Immature natural killer cell (primary cell): ENCODE measurements at places on chromosomes 7 and 10. TPM values are rescaled to one million over a fixed set of nuclear protein-coding genes. Genes with fewer than 3 reads are reported as not detected.

DNA sequence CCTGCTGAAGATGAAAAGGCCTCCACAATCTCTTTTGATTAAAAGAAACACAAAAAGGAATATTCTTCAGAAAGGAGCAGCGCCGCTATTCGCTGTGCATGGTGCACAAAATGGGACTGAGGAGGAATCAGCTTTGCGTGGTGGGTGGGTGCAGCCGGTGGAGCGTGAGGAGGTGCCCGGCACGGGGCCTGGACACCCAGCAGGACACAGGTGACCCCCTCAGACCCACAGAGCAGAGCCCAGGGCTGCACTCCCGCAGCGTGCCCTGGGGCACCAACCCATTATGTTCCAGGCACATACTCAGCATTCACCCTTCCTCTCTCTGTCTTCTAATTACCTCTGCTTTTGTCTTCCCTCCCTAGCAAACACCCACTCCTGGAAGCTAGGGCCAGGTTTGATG is 238.0 kb upstream of the PPP2R2D start:
- H3K4me1 ChIP-seq = no peaks in the 10 kb centered on the region
- H3K36me3 ChIP-seq = no peaks in the 10 kb centered on the region
- no peak overlapping the region for H3K27ac ChIP-seq
- H3K27me3 ChIP-seq = peaks cover 7% of the 10 kb centered on the region

DNA sequence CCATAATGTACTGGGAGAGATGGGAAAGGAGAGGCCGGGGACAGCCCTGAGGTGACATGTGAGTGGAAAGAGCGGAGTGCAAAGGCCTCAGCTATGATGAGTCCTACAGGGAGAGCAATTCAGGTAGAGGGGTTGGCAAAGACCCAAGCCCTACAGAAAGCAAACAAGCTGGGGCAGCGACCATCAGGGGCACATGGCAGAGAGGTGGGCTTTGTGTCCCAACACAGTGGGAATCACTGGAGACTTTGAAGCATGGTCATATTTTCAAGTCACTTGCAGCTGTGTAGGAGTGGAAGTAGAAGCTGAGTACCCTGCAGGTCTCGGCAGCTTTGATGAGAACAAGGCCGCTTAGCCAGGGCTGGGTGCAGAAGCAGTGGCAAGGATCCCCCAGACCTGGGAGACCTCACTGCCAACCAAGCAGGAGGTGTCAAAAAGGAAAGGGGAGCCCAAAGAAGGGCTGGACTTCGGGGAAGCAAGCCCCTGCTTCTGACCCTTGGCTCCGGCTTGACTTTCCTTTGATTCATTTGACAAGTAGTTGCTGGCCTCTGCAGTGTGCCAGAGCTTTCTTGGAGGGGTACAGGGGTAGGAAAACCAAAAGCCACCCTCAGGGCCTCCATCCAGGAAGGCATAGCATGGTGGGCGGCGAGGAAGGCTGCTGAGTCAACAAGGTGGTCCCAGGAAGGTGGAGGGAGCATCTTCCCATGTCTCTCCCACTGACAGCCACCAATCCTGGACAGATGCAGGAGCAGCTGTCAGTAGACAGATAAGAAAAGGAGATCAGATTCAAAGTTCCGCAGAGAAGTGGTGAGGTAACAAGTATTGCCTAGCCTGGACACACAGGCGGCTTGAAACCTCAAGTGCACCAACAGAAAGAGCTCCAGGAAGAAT is 1.9 kb upstream of the PGAM2 start:
- H3K27ac ChIP-seq = peak overlapping the region; percentile 27
- H3K4me3 ChIP-seq = no peak overlapping the region
- peaks cover 5% of the 10 kb centered on the region for H3K27me3 ChIP-seq
- peaks cover 12% of the 10 kb centered on the region for H3K4me1 ChIP-seq
- H3K36me3 ChIP-seq = no peaks in the 10 kb centered on the region

GRCh38 chr10:12703126-12703525 is 298.4 kb downstream of the CCDC3 start:
- H3K27ac ChIP-seq = no peak overlapping the region
- no peak overlapping the region for H3K4me3 ChIP-seq
- DNase-seq = no peak
- peaks cover 12% of the 10 kb centered on the region for H3K4me1 ChIP-seq

DNA sequence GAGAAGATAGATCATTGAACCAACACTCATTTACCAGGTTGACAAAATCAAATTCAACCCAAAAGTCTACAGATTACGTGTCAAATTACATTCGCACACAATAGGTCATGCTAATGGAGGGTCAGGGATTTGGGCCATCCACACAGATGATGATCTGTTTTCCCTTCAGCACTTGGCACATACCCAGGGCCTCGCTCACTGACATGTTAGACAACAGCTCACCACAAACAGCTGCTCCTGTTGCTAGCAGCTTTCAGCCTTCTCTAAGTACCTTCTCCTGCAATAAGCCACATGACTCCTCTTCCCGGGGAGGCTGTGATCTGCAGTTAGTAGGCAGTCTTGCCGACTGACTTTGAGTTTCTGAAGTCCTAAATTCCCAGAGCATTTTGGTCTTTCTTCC is 18.4 kb downstream of the NKX2-3 start:
- H3K27ac ChIP-seq = no peak overlapping the region
- H3K27me3 ChIP-seq = peaks cover 7% of the 10 kb centered on the region
- no peak overlapping the region for H3K4me3 ChIP-seq
- no peaks in the 10 kb centered on the region for H3K4me1 ChIP-seq
- DNase-seq = no peak

GRCh38 chr10:43606323-43607198 is at the start of gene ZNF485:
Gene ZNF485 (plus strand): TSS chr10:43606438. CDS start chr10:43607051, 613 bp downstream.
- H3K27ac ChIP-seq = peak within 1 kb of the TSS; percentile 80
- peak; percentile 69 for DNase-seq
- peak within 1 kb of the TSS; percentile 87 for H3K4me3 ChIP-seq
- peaks cover 30% of the 10 kb centered on the region for H3K36me3 ChIP-seq

The C7orf57 gene
- polyA plus RNA-seq = not detected

The ANKRD30A gene
- not detected for polyA plus RNA-seq
